Aorta (tissue), 5 donors: ENCODE measurements at places on chromosomes 3 and 15. TPM values are rescaled to one million over a fixed set of nuclear protein-coding genes. Genes with fewer than 3 reads are reported as not detected.

- DNase-seq, result no peak
Observed at GRCh38 chr15:36777926-36778325, 198.5 kb downstream of the CDIN1 start.

The P2RY13 gene
- 2.7 TPM for total RNA-seq

DNA sequence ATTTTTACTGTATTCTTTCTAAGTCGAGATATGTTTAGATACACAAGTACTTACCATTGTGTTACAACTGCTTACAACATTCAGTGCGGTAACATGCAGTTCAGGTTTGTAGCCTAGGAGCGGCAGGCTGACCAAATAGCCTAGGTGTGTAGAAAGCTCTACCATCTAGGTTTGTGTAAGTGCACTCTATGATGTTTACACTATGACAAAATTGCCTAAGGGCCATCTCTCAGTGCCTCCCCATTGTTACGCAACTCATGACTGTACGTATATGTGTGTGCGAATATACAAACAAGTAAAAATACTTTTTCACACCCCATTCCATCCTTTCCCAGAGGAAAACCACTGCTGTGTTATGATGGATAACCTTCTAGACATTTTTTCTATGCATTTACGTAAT, 44.3 kb downstream of the PXYLP1 start:
- DNase-seq, result no peak

DNA sequence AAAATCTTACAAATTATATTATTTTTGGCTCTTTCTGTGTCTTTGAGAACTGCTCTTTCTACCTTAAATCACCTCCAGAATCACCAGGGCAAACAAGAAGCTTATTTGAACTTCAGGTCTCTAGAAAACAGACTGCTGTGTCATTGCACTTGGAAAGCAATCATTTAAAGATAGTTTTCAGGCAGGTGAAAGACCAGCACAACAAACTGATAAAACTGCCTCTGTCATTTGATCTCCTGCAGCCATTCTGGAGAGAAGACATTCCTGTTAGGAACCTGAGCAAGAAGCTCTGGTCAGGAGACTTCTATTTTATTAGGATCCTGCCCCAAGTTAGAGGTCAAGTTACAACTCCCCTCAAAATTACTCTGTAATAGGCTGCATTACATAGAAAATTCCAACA, 50.7 kb upstream of the AP4E1 start:
- DNase-seq, result no peak

- no peak for DNase-seq
Observed at GRCh38 chr15:83845230-83845629, 191.3 kb downstream of the ADAMTSL3 start.

GRCh38 chr3:167078070-167078622, 302.0 kb downstream of the ZBBX start:
- DNase-seq, result no peak

GRCh38 chr3:112470788-112471187, 28.5 kb downstream of the BTLA start:
- no peak for DNase-seq

DNA sequence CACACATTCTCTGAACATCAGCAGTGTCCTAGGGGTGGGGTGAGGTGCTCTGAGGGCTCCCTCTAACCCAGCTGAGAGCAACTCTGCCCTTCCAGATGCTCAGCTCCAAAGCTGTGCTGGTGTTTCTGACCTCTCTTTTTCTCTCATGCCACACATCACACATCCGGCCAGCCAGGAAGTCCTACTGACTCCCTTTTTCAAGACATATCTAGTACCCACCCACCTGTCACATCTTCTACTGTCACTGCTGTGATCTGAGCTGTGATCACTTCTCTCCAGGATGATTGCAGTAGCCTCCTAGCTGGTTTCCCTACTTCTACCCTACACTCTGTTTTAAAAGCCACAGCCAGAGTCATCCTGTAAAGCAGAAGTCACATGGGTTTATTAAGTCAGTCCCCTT, 30.2 kb upstream of the MASP1 start:
- DNase-seq, result no peak

- no peak for DNase-seq
Observed at GRCh38 chr3:171295484-171296373, 164.5 kb downstream of the TNIK start.

DNA sequence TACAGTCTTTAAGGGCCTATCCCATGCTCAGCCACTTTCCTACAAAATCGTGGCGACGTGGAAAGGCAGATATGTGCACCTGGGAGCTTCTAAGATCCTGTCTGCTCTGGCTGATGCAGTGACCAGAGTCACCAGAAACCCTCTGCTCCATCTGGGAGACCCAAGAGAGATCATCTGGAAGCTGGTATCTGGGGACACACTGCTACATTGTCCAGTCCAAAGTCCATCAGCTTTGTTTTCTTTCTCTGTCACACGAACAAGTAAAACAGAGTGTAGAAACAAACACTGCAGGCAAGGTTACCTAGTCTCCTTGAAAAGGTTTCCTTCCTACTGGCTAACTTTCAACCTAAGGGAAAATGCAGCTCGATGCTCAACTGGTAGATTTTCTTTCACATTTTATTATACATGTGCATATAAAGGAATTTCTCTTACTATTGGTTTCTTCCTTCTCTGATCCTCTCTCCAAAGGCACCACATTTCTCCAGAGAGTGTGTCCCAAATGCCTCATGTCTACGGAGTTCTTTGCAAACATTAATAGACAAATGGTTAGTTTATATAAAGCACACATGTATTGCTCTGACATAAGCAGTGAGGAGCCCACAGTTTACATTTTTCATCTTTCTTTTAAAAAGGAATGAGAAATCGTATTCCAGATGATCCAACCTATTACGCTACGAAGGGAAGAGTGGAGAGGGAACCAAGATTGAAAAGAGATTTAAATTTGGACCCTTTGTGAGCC, 8.3 kb upstream of the GREM1 start:
- DNase-seq, result no peak

DNA sequence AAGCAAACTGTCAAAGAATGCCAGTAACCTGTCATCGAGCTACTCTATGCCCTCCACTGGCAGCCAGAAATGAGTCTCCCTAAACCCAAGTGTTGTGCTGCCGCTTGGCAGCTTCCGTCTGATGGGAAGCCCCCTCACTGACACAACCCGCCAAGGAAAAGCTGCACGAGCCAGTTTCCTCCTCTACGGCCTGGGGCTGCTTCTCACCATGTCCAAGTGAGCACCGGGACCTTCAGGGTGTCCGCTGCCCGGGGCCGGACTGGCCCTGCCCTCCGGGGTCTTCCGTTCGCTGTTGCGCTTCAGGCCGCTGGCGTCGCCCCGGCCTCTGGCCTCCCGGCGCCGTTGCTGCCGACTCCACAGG, 490 bp downstream of the TOMM70 start:
- peak; percentile 47 for DNase-seq

DNA sequence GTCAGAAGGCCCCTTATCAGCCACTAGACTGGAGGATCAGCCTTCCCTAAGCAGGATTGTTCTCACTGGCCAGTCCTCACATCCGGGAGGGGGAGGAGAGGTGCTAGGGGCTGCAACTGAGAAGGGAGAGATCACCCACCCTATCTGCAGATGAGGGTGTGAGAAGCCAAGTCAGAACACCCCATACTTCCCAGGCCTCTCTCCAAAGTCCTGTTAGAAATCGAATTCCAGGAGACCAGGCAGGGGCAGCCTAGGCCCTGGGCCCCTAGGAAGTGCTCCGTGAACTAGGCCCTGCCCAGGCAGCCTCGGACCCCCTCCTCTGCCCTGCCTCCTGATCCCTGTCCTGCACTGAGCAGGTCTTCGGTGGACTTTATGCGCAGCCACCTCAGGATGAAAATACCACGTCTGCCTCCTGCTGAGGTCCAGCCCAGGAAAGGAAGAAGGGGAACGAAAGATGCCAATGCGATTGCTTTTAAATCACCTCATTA, 933 bp downstream of the DZIP1L start:
- DNase-seq, result no peak

- no peak for DNase-seq
Observed at GRCh38 chr3:151328298-151328995, 902 bp downstream of the P2RY13 start.

The FBXW12 gene
- not detected for total RNA-seq

- DNase-seq, result no peak
Observed at GRCh38 chr3:77506384-77506783, 466.5 kb downstream of the ROBO2 start.

The QTRT2 gene
- total RNA-seq, result 16.2 TPM

GRCh38 chr3:15638193-15638890, 36.8 kb downstream of the BTD start:
- no peak for DNase-seq

DNA sequence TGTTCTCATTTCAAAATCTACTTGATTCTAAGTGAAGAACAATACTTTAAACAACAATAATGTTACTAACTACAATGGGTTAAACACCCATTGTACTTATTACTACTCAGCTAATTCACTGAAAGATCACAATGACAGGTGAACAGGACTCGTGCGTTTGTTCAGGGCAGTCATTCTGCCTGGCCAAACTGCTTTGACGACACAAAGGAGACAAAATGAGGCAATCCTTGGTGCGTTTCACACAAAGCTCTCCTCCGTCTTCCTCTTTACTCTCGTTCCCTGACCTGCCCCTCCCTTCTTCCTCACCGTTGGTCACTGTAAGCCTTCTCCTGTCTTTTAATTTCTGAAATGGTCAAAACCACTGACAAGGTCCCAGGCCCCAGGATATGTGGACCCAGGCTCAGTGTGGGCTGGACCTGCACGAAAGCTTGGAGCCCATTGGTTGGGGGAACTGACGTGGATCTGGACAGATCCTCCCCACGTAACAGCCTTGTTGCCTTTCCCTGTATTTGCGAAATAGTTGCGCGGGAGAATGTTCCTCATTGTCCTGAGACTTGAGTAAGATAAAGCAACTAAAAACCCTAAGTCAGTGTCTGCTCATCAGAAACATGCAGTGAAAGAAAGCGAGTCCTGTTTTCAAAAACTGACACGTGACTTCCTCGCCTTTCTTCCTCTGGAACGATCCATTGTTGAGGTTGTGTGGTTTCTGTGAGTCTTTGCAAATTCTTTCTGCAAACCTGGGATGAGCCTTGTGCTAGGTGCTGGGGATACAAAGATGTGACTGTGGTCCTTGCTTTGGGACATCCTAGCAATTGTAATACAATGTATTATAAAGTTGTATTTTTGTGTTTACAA, 147.1 kb upstream of the RGMA start:
- no peak for DNase-seq

GRCh38 chr3:55458181-55458790, 28.8 kb downstream of the WNT5A start:
- DNase-seq, result no peak

The MOBP gene
- total RNA-seq, result not detected
